T-helper 2 cell treated with Interferon-gamma antibody and Interleukin-4, amounts not matched to agents 5 μg/mL and 100 μg/mL, for 36 hours (primary cell): ENCODE measurements at places on chromosomes 12 and 14.

DNA sequence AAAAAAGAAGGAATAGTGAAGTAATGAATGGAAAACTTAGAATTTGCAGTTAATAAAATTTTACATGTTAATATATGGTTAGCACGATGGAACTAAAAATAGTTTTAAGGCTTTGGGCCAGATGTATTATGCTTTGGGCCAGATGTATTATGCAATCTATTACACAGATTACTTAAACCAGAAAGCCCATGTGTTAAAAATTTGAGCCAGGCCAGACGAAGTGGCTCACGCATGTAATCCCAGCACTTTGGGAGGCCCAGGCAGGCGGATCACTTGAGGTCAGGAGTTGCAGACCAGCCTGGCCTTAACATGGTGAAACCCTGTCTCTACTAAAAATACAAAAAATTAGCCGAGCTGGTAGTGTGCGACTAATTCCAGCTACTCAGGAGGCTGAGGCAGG is 17.2 kb downstream of the IFT81 start:
- DNase-seq, result no peak
- H3K36me3 ChIP-seq, result no peaks in the 10 kb centered on the region
- H3K4me3 ChIP-seq, result no peak overlapping the region
- no peak overlapping the region for H3K27ac ChIP-seq

DNA sequence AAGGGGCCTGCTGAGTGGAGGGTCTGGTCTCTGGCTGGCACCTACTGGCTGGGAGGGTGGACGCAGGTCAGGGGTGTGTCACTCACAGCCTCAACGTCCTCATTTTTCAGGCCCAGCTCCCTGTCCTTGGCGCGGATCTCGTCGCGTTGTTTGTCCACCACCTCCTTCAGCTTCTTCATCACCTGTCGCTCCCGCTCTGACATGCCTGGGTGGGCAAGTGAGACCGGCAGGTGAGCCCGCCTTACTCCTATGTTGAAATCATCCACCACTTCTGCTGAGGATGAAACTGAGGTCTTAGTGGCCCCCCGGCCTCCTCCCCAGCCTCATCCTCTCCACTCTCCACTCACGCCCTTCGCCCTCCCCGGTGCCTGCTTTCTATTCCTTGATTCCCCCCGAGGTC is 34.2 kb downstream of the RILPL1 start:
- H3K4me1 ChIP-seq, result no peaks in the 10 kb centered on the region
- no peak for DNase-seq
- H3K4me3 ChIP-seq, result no peak overlapping the region
- no peak overlapping the region for H3K27ac ChIP-seq
- no peaks in the 10 kb centered on the region for H3K36me3 ChIP-seq

DNA sequence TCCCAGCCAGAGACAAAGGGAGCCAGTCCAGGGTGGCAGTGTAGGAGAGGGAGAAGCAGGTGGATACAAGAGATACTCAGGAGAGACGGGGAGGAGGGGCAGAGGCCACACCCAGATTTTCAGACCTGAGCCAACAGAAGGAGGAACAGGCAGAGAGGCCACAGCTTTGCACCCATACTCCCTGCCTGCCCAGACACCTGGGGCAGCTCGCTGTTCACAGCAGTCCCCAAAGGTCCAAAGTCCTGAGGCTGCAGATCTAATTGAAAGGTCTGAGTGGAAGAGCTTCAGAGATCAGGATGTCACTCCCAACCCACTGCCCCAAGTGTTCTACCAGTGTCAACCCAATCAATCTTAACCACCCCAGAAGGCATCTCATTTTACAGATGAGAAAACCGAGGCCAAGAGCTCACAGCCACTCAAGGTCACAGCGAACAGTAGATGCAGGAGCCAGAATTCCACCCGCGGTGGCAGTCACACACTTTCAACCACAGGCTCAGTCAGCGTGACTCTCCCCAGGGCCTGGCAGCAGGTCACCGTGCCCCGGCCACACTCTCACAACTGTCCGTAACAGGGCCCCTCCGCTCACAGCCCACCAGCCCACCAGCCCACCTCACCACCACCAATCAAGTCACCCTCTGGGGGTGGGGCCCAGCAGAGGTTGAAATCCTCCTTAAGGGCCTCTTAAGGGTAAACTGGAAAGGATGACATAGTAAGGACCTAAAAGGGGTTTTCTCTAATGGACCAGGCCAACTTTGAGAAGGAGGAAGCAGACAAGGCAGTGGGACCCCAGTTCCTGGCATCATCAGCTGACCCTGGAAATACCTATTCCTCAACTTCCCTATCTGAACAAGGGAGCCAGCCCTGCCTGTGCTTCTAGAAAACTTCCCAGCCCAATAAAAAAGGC is 33.3 kb downstream of the ACTN1 start:
- no peaks in the 10 kb centered on the region for H3K27me3 ChIP-seq
- H3K4me1 ChIP-seq, result peaks cover 15% of the 10 kb centered on the region
- no peak overlapping the region for H3K27ac ChIP-seq
- peaks cover 1% of the 10 kb centered on the region for H3K36me3 ChIP-seq

DNA sequence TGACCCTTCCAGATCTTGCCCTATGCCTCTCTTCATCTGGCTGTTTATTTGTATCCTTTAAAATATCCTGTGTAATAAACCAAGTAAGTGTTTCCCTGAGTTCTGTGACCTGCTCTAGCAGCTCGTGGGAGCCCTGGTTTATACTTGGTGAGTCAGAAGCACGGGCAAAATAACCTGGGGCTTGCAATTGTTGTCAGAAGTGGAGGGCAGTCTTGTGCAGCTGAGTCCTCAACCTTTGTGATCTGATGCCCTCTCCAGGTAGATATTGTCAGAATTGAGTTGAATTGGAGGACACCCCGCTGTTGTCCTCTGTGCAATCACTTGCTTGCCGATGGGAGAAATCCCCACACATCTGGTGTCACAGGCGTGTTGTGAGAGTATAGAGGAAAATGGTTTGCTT is 62.5 kb upstream of the PRICKLE1 start:
- no peak overlapping the region for H3K4me3 ChIP-seq
- H3K36me3 ChIP-seq, result no peaks in the 10 kb centered on the region
- no peak for DNase-seq

DNA sequence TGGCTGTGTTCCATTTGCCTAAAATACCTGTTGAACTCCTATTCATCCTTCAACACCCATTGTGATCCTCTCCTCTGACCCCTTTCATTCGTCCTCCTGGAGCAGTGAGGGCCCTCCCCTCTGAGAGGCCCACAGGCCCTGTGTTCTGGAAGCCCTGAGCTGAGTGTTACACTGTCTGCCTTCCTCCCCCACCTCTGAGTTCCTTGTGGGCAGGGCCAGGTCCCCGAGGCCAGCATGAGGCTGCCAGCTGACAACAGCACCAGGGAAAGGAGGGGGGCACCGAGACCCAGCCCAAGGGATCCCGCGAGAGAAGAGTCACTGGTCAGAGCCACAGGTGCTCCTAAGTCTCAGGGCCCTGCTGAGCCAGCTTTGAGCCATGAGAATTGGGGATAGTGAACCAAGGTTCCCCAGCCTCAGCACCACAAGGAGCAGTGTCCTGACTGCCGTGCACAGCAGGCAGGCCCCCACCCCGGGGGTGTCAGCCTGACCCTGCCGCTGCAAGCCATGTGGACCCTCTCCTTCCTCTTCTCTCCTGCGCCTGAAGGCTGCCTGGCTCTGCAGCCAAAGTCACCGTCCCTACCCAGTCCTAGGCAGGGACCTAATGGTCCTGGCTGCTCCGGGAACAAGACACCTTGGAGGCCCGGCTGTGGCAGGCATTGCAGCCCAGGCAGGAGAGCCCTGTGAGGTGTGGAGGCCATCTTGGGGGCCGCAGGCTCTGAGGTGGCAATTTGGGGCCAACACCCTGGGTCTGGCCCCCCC is 52.5 kb downstream of the BEGAIN start:
- DNase-seq, result no peak
- no peaks in the 10 kb centered on the region for H3K36me3 ChIP-seq
- H3K27me3 ChIP-seq, result no peaks in the 10 kb centered on the region
- no peak overlapping the region for H3K4me3 ChIP-seq

- no peaks in the 10 kb centered on the region for H3K27me3 ChIP-seq
- no peak overlapping the region for H3K27ac ChIP-seq
- H3K36me3 ChIP-seq, result peaks cover 11% of the 10 kb centered on the region
- H3K4me1 ChIP-seq, result no peaks in the 10 kb centered on the region
- H3K4me3 ChIP-seq, result no peak overlapping the region
Observed at GRCh38 chr12:106976668-106977067, 10.3 kb downstream of the MTERF2 start.

GRCh38 chr12:40172879-40173278 is 51.9 kb upstream of the LRRK2 start:
- no peak overlapping the region for H3K27ac ChIP-seq
- H3K27me3 ChIP-seq, result peaks cover 25% of the 10 kb centered on the region
- peaks cover 2% of the 10 kb centered on the region for H3K36me3 ChIP-seq
- no peak overlapping the region for H3K4me3 ChIP-seq

- H3K36me3 ChIP-seq, result peaks cover 59% of the 10 kb centered on the region
- no peak for DNase-seq
- peaks cover 48% of the 10 kb centered on the region for H3K4me1 ChIP-seq
- H3K27me3 ChIP-seq, result no peaks in the 10 kb centered on the region
- H3K27ac ChIP-seq, result no peak overlapping the region
Observed at GRCh38 chr14:49579841-49580240, 6.3 kb downstream of the RPS29 start.

DNA sequence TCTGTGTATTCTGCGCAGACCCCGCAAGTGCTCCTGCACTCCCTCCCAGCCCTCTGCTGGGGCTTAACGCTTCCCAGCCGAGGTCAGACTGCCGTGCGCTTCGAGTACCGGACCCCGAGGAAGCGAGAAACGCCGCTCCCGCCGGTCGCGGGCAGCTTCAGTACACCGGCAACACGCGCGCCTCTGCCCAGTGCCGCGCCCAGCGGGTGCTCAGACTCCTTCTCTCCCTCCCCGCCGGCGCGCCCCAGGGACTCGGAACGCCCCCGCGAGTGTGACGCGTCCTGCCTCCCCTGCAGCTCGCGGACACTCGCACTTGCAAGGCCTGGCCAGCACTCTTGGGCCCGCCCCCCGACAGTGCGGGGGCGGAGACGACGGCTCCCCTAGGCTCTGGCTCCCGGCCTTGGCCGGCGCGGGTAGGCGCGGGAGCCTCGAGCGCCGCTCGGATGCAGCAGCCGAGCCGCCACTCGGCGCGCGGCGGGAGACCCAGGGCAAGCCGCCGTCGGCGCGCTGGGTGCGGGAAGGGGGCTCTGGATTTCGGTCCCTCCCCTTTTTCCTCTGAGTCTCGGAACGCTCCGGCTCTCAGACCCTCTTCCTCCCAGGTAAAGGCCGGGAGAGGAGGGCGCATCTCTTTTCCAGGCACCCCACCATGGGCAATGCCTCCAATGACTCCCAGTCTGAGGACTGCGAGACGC is at the start of gene PTGER2:
Gene PTGER2 (plus strand): TSS at position 410 of the 692 bp plus-strand sequence. CDS start 237 bp downstream, at position 647.
- no peaks in the 10 kb centered on the region for H3K27me3 ChIP-seq
- peaks cover 85% of the 10 kb centered on the region for H3K36me3 ChIP-seq
- H3K4me1 ChIP-seq, result peaks cover 47% of the 10 kb centered on the region
- peak within 1 kb of the TSS; percentile 94 for H3K27ac ChIP-seq

DNA sequence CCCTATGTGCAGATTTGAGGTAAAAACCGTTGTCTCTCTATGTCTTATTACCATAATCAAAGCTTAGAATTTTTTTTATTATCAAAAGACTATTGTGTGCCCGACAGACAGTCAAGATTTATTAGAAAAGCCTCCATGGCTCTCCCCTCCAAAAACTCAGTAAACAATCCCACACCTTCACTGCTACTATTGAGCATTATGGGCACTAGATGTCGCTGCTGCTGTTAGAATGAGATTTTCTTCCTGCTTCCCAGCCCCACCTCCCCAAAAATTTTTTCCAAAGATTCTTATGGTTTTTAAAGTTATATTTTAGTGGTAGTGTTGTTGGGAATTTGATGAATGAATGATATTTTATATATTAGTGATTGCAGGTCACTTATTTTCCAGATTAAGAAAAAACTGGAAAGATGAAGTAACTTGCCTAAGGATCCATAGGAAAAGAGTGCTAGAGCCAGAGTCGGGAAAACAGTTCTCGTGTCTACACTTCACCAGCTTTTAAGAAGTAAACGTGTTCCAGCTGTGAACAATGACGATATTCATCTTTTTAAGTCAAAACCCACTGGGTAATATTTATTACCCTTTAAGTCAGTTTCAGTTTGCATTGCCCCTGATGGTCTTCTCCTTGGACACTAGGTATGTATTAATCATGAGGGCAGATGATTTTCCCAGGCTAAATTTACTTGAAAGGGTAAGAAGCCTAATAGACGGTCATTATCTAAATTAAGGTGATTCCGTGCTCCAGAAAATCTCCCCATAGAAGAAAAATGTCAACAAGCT is 12.2 kb upstream of the FOXG1 start:
- H3K4me1 ChIP-seq, result no peaks in the 10 kb centered on the region
- DNase-seq, result no peak
- no peak overlapping the region for H3K4me3 ChIP-seq
